NCI-H146 (cell line): ENCODE measurements at places on chromosomes 3 and 15.

GRCh38 chr15:25862071-25862471, 1.1 kb downstream of the ATP10A start:
- DNase-seq, result no peak

DNA sequence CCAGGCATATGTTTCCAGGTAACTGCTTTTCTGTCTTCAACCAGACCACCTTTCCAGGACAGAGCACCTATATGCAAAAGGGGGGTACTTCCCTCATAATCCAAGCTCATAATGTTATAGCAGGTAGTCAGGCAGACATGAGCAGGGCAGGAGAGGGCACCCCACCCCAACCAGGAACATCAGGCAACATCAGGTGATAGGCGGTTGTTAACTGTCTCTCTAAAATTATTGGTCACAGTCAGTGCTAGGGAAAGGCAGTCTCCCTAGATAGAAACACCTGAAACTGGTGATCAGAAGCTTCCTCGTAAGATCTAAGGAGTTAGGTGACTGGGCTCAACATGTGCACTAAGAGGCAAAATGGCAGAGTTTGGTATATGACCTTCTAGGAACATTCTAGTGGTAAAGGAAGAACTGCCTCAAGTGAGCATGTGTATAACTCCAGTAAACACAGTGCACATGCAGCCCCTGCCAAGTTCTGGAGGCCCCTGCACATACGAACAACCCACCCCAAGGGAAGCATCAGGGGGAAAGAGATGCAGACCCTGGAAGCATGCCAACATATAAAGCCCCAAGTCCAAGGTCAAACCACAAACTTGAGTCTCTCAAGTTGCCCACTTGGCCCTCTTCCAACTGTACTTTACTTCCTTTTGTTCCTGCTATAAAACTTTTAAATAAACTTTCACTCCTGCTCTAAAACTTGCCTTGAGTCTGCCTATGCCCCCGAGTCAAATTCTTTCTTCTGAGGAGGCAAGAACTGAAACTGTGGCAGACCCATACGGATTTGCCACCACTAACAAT, 270.9 kb downstream of the ULK4 start:
- no peak for DNase-seq

GRCh38 chr3:191254098-191254873, 55.2 kb downstream of the OSTN start:
- no peak for DNase-seq

- no peak for DNase-seq
These were observed 108.5 kb downstream of the TJP1 start for GRCh38 chr15:29713784-29714183.

DNA sequence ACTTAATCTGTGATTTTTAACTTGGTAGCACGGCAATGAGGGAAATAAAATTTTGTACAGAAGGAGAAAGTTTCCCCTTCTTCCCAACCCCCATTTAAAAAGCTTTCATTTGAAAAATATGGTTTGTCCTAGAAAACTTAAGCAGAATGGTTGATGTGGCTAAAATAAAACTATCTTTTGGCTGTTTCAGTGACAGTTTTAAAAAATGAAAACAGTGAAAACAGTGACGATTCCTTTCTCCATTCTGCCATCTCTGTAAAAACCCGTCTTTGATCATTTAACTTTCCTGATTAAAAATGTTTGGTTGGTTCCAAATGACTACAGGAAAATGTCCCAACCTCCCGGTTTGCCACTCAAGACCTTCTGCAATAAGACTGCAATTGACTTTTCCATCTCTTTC, 160.7 kb downstream of the EBLN2 start:
- DNase-seq, result no peak

DNA sequence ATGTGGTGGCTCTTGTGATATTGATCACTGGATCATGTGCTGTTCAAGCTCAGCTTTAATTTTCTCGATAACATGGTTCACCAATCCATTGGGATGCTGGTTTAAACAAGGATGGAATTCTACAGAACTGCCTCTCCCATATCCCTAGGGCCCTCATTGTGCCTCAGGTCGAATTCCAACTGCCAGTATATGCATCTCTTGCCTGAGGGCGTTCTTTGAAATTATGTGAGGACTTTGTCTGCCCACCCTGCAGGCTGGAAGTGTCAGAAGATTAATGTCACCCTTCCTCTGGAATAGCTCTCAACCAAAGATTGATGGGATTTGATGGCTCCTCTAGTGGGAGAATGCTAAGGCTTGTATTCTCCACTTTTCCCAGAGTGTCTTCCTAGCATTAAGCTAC, 175.6 kb upstream of the GALNT15 start:
- no peak for DNase-seq

GRCh38 chr3:136042608-136043221, 77.2 kb downstream of the PPP2R3A start:
- peak; percentile 28 for DNase-seq

DNA sequence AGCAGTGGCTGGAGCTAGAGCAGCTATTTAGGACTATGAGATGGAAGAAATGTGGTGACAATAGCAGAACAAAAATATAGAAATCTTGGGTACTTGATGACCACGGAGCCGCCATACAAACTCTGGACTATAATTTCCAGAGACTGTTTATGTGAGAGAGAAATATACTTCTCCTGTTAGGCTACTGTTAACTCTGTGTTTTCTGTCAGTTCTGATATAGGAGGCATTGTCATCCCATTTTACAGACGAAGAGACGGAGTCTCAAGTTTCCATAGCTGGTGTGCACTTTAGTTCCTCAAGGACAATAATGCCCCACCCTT, 22.8 kb upstream of the RFTN1 start:
- DNase-seq, result no peak

DNA sequence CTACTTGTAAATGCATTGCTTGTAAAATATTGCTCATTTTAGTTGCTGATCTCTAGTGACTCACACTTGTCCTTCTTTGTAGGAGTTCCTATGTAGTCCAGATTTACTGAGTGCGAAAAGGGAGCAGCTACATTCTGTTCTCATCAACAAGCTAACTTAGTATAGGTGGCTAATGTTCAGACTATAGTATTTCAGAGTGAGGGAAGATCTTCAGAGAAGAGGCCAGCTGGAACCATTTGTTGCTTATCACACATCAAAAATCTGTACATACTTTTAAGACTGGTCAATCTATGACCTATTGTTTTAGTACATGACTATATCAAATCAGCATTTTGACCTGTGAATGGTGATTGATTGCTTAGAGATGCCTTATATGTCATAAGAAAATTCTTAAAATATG, 71.3 kb upstream of the THSD4 start:
- DNase-seq, result no peak

- DNase-seq, result no peak
These were observed 107.8 kb downstream of the PTPRG start for GRCh38 chr3:61669203-61669602.

DNA sequence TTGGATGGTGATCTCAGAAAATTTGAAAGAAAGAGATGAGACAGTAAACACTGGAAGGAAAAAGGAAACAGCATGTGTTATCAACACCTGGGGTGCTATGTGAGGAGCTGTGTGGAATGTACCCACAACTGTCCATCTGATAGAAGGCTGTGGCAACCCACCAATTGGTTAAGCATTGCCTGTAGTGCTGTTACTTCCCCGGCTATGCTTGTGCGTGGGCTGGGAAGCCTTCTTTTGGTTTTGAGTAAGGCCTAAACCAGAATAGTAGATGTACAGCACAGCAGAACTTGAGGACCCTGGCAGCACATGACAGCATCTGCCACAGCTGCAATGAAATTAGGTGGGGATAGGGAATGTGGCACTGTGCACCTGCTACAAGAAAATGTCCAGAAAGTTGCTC, 184.5 kb downstream of the FHIT start:
- no peak for DNase-seq

DNA sequence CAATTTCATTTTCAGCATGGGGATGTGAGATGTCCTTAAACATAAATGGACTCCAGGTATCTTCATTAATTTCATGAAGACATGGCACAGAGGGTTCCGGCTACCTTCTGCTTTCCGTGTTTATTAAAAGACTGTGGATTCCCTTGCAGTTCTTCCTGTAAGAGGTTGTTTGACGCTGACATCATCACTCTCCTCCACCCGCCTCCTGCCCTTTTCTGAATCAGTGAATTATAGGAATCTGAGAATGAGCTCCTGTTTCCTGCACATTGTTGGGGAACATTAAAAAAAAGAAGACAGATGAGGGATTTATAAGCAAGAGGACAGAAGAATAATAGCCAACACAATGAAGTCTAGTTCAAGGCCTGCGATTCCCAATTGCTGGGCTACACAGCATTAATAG, 191.3 kb downstream of the LPP start:
- no peak for DNase-seq

DNA sequence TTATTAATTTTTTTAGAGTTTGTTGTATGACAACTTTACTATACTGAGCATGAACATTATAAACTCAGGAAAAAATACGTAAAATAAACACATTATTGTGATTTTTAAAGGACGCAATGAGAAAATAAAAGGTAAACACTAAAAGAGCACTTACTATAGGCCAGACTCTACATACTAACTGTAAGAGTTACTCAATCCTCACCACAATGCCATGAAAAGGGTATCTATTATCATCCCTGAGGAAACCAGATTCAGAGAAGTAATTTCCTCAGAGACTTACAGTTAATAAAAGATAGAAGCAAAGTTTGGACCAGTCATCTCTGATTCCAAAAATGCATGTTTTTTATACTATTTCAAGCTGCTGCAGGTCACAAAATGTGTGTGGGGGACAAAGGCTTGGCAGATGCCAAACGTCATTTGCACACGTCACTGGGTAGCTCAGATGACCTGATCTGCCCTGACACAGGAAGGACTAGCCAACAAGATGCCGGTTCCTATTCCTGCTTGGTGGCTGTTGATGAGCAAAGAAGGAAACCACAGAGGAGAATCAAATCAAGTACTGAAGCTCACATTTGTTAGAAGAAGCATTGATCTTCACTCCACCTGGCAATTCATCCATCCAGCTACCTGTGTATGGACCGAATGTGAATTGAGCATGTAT, 42.3 kb downstream of the KLHL6 start:
- no peak for DNase-seq

GRCh38 chr3:188170461-188171459, 16.8 kb downstream of the LPP start:
- DNase-seq, result no peak

GRCh38 chr3:171658841-171659240, 151.4 kb downstream of the PLD1 start:
- no peak for DNase-seq

- DNase-seq, result no peak
These were observed 466.6 kb downstream of the RAP2B start for GRCh38 chr3:153628591-153628990.

GRCh38 chr15:86362555-86362954, 282.9 kb downstream of the AGBL1 start:
- no peak for DNase-seq

GRCh38 chr3:105526360-105527111, 159.8 kb downstream of the ALCAM start:
- DNase-seq, result no peak
